ENCODE measurements at places on chromosomes 3 and 15.
A peak's percentile ranks its signal among the peaks of the same experiment; 100 is the strongest.

GRCh38 chr3:127441764-127442163 is 148.8 kb downstream of the TPRA1 start:
- no peak for DNase-seq

DNA sequence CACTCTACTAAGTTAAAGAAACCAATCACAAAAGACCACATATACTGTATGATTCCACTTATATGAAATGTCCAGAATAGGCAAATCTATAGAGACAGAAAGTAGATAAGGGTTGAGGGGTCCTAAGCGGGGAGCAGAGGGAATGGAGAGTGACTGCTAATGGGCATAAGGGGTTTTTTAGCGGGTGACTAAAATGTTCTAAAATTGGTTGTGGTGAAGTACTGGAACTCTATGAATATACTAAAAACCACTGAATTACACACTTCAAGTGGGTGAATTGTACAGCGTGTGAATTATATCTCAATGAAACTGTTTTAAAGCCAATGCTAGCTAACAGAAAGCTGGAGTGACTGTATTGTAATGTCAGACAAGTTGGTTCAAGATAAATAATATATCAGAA is 33.3 kb downstream of the KPNA1 start:
- DNase-seq: no peak

- no peak for DNase-seq
Measured at GRCh38 chr15:88193415-88193814, 63.1 kb downstream of the NTRK3 start.

- DNase-seq: no peak
Measured at GRCh38 chr15:60444289-60444912, 34.5 kb downstream of the ICE2 start.

GRCh38 chr15:89361451-89362202 is 27.0 kb upstream of the POLG start:
- peak; percentile 82 for DNase-seq

- DNase-seq: no peak
Measured at GRCh38 chr3:114790752-114791151, 356.3 kb downstream of the ZBTB20 start.

- DNase-seq: no peak
Measured at GRCh38 chr3:104154896-104155295, 1211.8 kb upstream of the ALCAM start.

- DNase-seq: no peak
Measured at GRCh38 chr3:58577269-58577821, at the start of gene FAM107A. Gene FAM107A, minus strand, starts transcription at chr3:58577391. Its CDS starts 7,531 bp downstream, at chr3:58569860.

Data from GM10248 (cell line).